ENCODE measurements at places on chromosomes 4 and X.
A peak's percentile ranks its signal among the peaks of the same experiment; 100 is the strongest.

DNA sequence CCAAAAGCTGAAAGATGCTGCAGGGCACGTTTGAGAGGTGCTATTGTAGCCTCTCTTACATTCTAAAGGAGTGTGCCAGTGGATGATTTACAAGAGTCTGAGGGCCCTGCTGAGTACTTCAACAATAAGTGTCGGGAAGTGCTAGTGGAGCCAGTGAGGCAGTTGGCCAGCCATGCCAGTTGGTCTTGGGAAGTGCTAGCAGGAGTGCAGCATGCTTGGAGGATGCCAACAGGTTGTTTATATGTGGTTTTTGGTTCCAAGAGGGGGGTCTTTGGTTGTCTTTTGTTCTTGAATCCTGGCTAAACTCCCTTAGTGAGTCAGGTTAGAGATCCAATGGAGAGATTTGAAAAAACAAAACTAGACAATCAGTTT is 335.3 kb downstream of the PABPC4L start:
- peak; percentile 55 for DNase-seq

DNA sequence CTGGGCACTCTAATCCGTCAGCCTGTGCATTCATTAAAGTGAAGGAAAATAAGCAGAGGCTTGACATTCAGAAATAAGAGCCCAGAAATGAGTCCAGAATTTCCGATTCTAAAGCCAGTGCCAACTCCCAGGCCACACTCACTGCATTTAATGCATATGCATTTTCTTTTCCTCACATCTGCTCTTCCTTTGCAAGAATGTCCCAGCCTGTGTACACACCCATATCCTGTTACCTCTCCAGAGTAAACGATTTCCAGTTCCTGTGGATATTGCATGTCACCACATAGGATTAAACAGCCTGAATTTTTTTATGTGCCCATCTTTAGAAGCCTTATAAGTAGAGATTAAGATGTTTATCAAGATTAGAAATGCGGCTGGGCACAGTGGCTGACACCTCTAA is 27.5 kb downstream of the ARX start:
- no peak for DNase-seq

DNA sequence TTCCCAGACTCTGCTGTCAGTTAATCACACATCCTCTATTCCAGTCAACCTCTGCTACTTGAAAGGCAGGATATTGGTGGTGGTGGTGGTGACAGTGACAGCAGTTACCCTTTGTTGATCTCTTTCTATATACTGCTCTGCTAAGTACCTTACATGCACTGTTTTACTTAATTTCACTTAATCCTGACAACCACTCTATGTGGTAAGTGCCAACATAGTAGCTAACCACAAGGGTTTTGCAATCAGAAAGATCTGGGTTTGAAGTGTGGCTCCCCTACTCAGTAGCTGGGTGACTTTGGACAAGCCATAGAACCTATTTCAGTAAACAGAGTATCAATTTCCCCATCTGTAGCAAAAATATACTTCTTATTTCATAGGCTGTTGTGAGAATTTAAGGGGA is 24.2 kb upstream of the F9 start:
- no peak for DNase-seq

DNA sequence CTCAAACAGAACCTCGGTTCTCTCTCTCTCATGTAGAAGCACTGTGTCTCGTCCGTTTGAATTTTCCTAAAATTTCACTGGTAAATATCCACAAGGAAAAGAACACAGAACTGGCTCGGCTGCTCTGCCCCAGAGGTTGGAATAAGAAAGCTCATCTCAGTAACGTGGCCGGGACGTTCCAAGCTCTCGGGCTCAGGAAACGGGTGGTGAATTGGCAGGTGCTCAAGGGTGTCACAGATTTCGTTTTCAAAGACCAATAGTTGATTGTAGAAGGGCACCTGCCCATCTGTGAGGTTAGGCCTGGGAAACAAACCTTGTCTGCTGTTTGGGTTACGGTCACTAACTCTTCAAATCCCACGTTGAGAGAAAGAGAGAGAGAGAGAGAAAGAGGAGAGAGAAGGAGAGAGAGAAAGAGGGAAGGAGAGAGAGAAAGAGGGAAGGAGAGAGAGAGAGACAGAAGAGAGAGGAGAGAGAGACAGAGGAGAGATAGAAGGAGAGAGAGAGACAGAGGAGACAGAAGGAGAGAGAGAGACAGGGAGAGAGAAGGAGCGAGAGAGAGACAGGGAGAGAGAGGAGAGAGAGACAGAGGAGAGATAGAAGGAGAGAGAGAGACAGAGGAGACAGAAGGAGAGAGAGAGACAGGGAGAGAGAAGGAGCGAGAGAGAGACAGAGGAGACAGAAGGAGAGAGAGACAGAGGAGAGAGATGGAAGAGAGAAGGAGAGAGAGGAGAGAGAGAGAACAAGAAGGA is 106.6 kb downstream of the CRLF2 start:
- DNase-seq: no peak

- DNase-seq: peak; percentile 62
Observed at GRCh38 chr4:12852338-12853307, 631.5 kb downstream of the RAB28 start.

- DNase-seq: no peak
Observed at GRCh38 chr4:87624698-87625097, 16.4 kb downstream of the DSPP start.

- DNase-seq: no peak
Observed at GRCh38 chr4:17726911-17727310, 54.5 kb downstream of the FAM184B start.

DNA sequence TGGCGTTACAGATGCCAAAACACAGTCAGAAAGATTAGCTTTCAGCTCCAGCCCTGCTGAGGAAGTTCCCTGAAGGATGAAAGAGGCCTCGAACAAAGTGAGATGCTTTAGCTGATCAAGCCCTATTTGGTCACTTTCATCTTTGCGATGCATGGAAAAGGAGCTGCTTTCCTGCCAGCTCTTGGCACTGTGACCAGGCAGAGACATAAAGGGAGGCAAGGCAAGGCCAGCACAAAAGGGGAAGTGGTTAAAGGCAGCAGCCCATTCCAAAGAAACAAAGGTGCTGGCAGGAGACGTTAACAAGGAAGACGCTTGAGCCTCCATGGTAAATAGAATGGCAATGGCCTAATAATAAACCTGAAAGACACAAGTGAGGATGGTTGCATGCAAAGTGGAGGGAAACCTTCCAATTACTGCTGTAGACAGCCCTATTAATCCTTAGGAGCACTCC is 617.1 kb upstream of the INTU start:
- peak; percentile 63 for DNase-seq

DNA sequence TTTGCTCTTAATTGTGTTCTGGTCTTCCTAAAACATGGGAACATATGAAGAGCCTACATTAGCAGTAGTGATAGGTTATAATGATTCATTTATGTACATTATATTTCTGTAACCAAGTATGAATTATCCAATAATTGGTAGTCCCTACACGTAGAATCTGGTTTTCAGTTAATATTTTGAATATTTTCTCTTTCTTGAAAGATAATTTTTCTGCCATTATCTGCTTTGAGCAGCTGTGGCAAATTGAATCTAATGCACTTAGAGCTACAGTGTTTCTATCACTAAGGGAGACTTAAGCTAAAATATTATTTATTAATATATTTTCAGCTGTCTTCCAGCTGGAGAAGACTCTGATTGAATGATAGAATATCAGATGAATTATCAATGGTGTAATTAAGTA is 21.0 kb downstream of the CEP44 start:
- no peak for DNase-seq

GRCh38 chr4:15250021-15250441 is 177.8 kb upstream of the C1QTNF7 start:
- DNase-seq: peak; percentile 92

Data from RPMI7951 (cell line).